ENCODE measurements at places on chromosomes 4 and X.
A peak's percentile ranks its signal among the peaks of the same experiment; 100 is the strongest.

- DNase-seq: no peak
Measured at GRCh38 chrX:134774190-134775048, 116.1 kb upstream of the PLAC1 start.

DNA sequence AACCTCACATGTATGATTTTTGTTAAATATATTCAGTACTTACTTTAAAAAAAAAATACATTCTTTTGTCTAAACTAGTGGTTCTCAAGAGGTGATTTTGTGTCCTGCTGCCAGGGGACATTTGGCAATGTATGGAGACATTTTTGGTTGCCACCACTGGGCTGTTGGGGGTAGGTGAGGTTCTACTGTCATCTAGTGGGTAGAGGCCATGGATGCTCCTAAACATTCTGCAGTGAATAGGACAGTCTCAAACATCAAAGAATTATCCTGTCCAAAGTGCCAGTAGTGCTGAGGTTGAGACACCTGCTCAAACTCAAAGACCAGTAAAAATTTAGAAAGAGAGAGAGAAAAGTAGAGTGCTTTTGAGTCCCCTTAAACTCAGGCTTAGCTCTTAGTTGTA is 32.9 kb upstream of the PGM2 start:
- peak; percentile 64 for DNase-seq

- DNase-seq: no peak
Measured at GRCh38 chrX:12225107-12225506, 86.8 kb downstream of the FRMPD4 start.

DNA sequence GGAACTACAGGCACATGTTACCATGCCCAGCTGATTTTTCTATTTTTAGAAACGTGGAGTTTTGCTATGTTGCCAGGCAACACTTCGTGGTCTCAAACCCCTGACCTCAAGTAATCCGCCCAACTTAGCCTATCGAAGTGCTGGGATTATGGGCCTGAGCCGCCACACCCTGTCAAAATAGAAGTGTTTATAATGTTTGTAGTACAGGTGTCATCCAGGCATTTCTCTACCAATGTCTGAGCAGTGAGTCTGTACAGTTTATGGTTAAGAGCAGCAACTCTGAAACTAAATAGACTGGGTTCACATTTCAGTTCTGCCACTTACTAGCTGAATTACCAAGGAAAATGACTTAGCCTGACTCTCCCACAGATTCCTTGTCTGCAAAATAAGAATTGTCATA is 460.4 kb upstream of the GALNT7 start:
- DNase-seq: no peak

DNA sequence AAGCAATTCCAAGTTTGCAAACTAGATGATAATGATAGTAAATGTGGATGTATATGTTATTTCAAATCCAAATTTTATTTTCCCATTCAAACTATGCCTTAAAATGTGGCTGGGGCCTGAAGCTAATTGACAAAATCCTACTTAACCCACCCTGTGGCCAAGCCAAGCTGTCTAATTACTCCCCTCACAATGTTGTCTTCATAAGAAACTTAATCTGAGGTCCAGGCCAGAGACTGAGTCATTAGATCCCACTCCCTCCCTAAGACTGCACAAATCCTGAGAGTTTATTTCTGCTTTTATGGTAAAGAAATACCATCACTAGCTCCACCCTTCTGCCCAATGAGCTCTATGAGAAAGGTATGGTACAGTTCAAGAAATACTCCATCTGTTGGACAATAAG is 16.6 kb downstream of the SMPX start:
- no peak for DNase-seq

GRCh38 chr4:120703908-120704307 is 218.6 kb downstream of the PRDM5 start:
- DNase-seq: peak; percentile 24

- no peak for DNase-seq
Measured at GRCh38 chr4:3829956-3830773, 64.0 kb downstream of the ADRA2C start.

DNA sequence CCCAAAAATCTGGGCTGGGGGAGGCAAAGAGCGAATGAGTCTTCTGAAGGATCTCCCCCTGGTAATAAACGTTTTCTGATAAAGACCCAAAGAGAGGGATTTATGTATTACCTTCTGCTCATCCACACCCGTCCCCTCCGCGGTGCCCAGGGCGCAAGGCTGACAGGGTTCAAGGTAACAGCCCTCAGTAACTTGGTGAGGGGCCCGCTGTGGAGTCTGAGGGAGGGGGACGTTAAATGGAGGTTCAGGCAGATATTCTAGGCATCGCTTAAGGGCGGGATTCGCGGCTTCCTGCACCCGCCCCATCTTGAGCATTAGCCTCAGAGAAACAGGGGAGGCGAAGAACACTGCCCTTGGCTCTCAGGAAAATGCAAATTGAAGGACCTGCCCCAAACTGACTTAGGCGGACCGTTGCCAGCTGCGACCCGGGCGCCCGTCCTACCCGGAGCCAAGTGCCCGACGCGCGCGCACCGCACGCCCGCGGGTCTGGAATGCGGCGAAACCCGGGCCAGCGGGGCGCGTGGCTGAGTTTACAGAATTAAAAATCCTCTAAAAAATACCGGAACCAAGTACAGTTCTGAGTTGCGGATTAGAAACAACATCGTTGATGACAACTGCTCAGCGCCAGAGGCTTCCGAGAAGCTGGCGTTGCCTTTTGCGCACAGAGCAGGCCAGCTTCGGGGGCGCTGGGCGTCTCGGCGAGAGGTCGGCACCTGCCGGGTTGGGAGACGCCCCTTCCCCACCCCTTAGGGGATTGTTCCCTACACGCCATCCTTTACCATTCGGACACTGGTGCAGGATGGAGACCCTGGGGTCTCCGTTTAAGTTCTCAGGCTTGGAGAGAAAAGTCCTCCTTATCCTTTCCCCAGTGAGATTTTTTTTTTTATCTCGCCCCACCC is 2.8 kb downstream of the HELT start:
- no peak for DNase-seq

GRCh38 chrX:23840674-23841073 is 57.7 kb downstream of the SAT1 start:
- no peak for DNase-seq

GRCh38 chrX:27680726-27681125 is 90.6 kb downstream of the DCAF8L2 start:
- DNase-seq: no peak

- no peak for DNase-seq
Measured at GRCh38 chrX:17039826-17040225, 93.4 kb downstream of the REPS2 start.

- DNase-seq: no peak
Measured at GRCh38 chr4:60619531-60620305, 580.4 kb upstream of the ADGRL3 start.

DNA sequence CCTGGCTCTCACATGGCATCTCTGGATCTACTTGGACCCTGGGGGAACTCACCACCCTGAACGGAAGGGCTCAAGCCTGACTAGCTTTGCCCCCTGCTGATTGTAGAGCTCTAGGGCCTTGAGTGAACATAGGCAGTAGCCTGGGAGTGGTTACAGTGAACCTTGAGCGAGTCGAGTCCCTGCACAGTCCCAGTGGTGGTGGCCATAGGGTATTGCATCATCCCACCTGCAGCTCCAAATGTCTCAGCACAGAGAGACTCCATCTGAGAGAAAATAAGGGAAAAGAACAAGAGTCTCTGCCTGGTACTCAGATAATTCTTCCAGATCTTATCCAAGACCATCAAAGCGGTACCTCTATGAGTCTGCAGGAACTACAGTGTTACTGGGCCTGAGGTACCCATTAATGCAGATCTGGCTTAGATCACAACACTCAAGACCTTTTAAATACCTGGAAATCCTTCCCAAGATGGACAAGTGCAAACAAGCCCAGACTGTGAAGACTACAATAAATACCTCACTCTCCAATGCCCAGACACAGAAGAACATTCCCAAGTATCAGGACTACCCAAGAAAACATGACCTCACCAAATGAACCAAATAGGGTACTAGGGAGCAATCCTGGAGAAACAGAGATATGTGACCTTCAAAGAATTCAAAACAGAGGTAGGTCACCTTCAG is 167.5 kb upstream of the TET2 start:
- DNase-seq: peak; percentile 21
